ENCODE measurements at places on chromosomes 2 and 18.
A peak's percentile ranks its signal among the peaks of the same experiment; 100 is the strongest.

GRCh38 chr2:169743549-169743948 is 9.9 kb downstream of the KLHL23 start:
- no peak for DNase-seq

DNA sequence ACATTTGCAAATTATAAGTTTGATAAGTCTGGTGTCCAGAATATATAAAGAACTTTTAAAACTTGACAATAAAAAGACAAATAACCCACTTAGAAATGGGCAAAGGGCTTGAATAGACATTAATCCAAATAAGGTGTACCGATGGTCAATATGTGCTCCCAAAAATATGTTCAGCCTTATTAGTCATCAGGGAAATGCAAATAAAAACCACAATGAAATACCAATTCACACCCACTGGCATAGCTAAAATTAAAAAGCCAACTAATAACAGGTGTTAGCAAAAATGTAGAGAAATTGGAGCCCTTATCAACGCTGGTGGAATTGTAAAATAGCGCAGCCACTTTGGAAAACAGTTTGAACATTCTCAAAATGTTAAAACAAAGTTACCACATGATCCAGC is 79.0 kb upstream of the SCG2 start:
- no peak for DNase-seq

DNA sequence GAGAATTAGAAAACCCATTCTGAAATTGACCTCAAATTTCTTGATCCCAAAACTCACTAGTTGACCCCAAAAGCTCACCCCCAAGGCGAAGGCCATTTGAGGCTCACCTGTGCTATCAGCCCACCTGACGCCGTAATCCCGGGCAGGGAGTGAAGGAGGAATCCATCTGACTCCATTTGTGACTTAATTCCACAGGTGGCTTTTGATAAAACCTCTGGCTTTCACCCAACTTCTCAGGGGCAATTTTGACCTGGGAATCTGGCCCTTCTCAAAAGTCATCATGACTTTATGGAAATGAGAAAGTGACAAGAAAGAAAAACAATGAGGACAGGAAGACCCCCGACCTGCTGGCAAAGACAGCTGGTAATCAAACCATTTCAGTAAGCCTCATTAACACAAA is 86.9 kb upstream of the SALL3 start:
- no peak for DNase-seq

DNA sequence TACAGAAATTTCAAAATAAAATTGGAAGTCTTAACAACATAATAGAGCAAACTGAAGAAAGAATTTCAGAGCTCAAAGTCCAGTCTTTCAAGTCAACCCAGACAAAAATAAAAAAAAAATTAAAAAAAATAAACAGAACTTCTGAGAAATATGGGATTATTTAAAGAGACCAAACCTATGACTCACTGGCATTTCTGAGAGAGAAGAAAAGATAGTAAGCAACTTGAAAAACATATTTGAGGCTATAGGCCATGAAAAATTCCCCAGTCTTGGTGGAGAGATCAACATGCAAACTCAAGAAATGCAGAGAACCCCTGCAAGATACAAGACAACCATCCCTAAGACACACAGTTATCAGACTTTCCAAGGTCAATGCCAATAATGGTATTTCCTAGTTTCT is 167.4 kb downstream of the RNF144A start:
- DNase-seq: no peak

- DNase-seq: peak; percentile 53
Measured at GRCh38 chr2:105765415-105766299, 20.9 kb downstream of the NCK2 start.

DNA sequence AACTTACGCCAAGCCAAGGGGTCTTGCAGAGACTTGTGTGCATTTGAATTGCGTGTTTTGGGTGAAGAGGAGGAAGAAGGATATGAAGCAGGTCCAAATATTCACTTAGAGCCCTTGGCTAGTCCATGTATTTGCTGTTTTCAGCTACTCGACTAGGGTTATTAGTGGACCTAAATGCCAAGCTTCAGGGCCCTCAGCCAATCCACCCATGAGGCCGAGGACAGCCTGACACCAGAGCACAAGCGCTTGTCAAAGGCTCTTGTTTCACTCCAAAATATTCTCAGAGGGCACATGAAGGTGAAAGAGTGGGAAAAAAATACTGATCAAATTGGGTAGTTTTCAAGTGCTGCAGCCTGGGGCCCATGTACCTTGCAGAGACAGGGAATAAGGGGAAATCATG is 174.8 kb upstream of the ACAA2 start:
- DNase-seq: no peak

DNA sequence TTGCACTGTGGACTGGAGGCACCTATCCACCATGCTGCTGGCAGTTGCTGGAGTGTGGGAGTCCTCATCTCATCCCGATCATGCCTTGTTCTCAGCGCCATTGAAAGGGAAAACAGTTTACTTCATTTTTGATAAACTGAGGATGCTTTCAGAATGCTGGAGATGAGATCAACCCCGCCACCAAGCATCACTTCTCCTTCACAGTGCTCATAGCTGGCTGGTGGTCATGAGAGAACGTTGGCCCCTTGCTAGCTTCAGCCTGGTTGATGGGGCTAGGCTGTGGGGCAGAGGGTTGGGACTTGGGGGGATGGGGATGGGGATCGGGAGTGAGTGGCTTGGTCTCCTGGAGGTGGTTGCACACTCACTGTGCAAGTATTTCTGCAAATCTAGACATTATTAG is 30.1 kb downstream of the SOX11 start:
- no peak for DNase-seq

Measured in CD4-positive, alpha-beta T cell treated with Interleukin-10 for 1 hour (primary cell).